ENCODE measurements at places on chromosomes 1 and 21.

DNA sequence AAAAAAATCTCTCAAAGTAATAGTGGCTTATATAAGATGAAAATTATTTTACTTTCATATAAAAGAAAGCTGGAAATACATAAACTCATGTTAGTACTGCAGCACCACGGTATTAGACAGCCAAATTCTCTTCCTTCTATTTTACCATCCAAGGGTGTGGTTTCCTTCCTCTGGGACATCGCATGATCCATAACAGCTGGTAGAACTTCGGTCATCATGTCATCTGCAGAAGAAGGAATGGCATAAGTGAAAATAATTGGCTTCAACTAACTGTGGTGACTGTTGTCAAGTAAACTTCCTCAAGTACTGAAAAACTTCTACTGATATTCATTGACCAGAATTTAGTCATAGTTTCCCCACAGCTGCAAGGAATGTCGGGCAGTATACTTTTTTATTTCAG lies 28.3 kb upstream of the IFI44L start:
- DNase-seq: no peak

DNA sequence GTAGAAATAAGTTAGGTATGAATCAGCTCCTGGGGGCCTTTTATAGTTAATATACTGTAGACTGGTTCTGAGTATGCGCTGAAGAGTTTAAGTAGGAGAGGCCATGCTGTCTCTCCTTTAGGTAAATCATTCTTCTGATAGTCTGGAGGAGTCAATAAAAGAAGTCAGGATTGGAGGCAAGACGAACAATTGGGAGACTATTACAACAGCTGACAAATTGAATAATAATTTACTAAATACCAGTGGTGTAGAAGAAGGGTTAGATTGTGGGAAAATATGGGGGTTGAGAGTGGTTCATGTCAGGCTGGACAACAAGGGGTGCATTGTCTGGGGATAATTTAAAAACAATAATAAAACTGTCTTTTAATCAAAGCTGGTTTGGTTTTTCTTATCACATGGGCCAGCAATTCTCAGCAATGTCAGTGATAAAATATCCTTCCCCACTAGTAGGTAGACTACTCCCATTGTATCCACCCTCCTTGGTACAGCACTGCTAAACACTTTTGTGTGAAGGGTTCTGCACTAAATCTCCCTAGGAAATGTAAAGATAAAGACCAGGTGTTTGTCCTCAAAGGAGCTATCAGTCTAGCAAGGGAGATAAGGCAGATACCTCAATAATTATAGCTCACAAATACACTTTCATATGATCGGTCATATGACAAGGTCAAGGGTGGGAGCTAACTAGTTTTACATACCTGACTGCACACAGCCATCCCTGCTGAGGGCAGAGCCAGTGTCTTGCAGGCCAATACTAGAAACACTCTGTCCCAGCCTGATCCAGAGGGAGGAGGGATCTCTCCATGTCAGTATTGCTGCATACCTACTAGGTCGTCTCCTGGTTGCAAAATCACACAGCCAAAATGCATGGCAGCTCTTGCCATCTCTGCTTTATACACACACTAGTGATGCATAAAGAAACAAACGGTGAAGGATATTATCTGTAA lies 299.7 kb downstream of the VAV3 start:
- DNase-seq: no peak

- no peak for DNase-seq
Measured at GRCh38 chr1:163227126-163227525, 24.4 kb upstream of the RGS5 start.

GRCh38 chr21:15682186-15682895 lies 47.4 kb upstream of the USP25 start:
- peak; percentile 4 for DNase-seq

- DNase-seq: no peak
Measured at GRCh38 chr1:171355727-171356126, 41.7 kb downstream of the FMO4 start.

- DNase-seq: no peak
Measured at GRCh38 chr21:16028142-16028541, 298.4 kb downstream of the USP25 start.
